CD4-positive, alpha-beta T cell treated with Interleukin-15 for 1 hour (primary cell): ENCODE measurements at places on chromosomes 2 and 18.

- DNase-seq, result no peak
These were observed 40.0 kb downstream of the ACOXL start for GRCh38 chr2:110772383-110772755.

- no peak for DNase-seq
These were observed 233.2 kb upstream of the SMAD7 start for GRCh38 chr18:49183921-49184320.

GRCh38 chr18:23998018-23998417 lies 16.5 kb upstream of the TTC39C start:
- no peak for DNase-seq

DNA sequence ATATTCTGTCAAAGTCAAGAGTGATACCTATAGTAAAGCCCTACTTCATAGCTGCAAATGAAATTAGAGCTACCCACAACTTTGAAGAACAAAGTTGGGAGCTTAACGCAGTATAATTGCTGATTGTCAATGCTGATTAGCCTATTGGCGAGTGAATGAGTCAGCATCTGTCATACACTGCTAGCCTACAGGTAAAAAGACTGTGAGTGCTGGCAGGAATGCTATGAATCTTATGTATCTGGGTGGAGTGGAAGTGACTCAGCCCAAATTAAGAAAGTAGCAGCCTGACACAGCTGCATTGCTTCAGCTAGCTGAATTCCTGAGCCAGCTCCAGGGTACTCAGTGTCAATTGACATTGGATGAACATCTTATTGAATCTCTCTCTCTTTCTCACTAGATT lies 179.4 kb upstream of the DCC start:
- no peak for DNase-seq

DNA sequence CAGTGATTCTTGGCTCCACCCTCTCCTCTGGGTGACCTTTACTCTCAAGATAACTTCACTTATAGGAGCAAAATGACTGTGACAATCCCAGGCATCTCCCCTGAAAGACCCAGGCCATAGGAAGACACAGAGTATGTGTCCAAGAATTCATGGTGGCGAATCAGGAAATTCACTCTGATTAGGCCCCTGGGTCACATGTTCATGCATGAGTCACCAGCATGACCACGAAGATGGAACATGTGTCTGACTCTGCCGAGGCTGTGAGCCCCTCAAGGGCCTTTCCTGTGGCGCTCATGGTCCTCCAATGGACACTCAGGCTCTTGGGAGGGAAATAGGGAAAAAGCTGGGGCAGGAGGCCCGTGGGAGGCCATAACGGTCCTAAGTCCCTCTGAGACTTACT lies 74.0 kb upstream of the TEX51 start:
- no peak for DNase-seq

DNA sequence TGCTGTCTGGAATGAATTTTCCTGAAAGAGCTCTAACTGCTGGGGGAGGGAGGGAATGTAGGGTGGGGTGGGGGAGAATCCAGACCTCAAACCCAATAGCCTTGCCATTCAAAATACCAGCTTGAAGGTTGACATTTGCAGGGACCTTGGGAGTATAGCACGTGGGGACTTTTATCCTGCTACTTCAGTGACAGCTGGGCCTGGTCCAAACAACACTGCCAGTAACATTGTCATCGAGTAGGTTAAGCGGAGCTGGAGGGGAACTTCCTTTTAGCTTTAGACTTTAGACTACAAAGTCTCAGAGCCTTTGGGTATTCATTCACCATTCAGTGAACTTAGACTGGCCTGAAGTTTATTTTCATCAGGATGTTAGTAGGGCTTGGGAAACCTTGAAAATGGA lies 248.7 kb downstream of the MEIS1 start:
- no peak for DNase-seq

- no peak for DNase-seq
These were observed 88.2 kb downstream of the ASAP2 start for GRCh38 chr2:9294764-9295163.

DNA sequence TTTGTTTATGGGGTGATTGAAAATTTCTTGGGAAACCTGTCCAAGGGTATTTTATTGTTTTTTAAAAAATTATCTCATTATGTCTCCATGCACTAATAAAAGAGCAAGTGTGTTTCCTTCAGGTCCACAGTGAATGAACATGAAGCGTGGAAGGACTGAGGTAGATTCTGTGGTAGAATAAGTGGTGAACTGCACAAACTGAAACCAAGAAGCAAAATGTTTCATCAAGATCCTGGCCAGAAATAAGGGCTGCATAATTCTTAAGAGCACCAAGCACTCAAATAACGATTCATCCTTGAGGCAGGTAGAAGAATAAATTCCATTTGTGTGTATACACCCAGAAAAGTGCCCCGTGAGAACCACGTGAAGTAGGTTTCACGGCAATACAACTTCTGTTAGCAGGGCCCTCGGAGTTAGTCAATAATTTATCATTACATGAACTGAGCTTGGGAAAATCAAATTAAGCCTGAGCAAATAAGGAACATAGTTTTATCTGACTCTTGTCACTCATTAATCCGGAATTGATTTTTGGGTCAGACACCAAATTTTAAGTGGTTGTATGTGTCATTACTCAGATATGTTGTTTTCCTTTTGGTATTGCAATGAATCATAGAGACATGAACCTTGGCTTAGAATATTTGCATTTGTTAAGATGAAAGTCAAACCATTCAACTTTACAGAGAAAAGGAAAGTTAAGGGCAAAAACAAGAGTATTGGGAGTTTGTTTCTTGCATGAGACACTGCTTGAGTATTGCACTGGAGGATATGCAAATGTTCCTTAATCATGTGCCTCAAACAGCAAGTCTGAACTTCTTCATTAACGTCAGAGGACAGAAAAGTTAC lies 472.6 kb upstream of the NETO1 start:
- DNase-seq, result no peak

- no peak for DNase-seq
These were observed 68.5 kb downstream of the TMEM237 start for GRCh38 chr2:201574766-201575165.

DNA sequence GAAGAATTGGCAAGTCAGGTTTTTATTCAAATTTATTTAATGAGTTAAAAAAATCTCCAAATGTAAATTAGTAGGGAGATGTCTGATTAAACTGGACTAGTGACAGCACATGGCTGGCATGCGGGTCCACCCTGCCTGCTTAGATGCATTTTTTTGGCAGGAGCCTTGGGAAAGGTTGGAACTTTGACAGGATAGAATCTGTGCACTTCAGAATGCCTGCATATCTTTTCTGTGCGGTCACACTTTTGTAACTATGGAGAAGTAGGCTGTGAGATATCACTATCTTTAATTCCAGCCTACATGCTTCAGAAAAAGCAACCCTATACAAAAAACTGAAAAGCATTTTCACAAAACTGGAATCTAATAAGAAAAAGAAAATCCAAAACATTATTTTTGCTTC lies 317.8 kb downstream of the MBD2 start:
- no peak for DNase-seq

- no peak for DNase-seq
These were observed 675.5 kb downstream of the LRP1B start for GRCh38 chr2:141455211-141455826.
